ENCODE measurements at places on chromosomes 16 and 17.

DNA sequence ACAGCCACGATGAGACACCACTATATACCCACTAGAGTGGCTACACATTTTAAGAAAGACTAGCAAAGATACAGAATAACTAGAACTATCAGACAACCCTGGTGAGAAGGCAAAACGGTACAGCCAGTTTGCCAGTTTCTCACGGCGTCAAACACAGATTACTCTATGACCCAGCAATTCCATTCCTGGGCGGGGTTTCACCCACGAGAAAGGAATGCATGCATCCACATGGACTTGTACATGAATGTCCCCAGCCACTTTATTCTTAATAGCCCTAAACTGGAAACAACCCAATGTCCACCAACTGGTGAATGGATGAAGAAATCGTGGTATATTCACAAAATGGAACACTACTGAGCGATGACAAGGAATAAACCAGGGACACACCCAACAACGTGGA, 74.5 kb downstream of the MYH10 start:
- DNase-seq = no peak

- no peak for DNase-seq
These were observed 35.0 kb downstream of the DEF8 start for GRCh38 chr16:89983536-89983935.

- no peak for DNase-seq
These were observed 44.8 kb upstream of the HLF start for GRCh38 chr17:55219934-55220333.

GRCh38 chr17:44793885-44794842, 35.4 kb downstream of the ADAM11 start:
- no peak for DNase-seq

DNA sequence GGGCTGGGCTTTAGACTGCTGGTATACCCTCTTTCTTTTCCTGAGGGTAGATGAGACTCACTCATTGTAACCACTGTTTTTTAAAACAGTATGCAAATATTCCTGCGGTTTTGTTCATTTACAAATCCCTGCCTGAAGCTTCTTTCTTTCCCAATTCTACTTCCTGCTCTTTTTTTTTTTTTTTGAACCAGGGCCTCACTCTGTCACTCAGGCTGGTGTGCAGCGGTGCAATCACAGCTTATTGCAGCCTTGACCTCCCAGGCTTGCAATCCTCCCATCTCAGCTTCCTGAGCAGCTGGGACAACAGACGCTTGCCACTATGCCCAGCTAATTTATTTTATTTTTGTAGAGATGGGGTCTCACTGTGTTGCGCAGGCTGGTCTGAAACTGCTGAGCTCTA, 8.0 kb upstream of the SULT1A1 start:
- DNase-seq = no peak

DNA sequence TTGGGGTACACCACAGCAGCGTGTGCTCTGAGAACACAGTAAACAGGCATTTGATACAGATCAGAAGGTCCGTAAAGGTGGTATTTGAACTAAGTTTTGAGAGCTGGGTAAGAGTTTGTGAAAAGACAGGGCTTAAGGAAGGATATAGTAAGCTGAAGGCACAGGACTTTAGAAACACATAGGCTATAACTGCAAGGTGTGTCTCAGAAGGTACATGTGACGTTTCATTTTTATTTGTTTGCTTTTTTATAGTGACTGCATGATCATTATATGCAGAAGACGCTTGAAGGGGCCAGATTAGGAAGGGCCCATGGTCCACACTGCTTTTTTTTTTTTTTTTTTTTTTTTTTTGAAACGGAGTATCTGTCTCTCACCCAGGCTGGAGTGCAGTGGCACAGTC, 644.6 kb downstream of the WWOX start:
- DNase-seq = no peak

- DNase-seq = no peak
These were observed 8.4 kb upstream of the CDRT4 start for GRCh38 chr17:15475631-15476354.

GRCh38 chr16:8761078-8761477, 36.4 kb downstream of the TMEM186 start:
- DNase-seq = no peak

DNA sequence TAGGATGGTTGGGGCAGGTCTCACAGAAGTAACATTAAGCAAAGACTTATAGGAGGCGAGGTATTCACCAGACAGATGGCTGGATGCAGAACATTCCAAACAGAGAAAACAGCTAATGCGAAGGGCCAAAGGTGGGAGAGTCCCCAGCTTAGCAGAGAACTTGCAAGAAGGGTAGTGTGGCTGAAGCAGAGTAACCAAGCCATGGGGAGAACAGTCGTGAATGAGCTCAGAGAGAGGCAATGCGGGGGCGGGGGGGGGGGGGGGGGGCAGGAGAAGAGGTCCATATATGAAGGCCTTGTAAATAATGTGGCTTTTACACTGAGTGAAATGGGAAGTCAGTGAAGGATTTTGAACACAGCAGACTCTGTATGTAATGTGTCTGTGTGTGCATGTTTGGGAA, 81.3 kb downstream of the SMG6 start:
- DNase-seq = no peak

Data from globus pallidus (tissue), 1 donor.